ENCODE measurements at places on chromosomes 4 and X. TPM values are rescaled to one million over a fixed set of nuclear protein-coding genes. Genes with fewer than 3 reads are reported as not detected.

- no peak overlapping the region for H3K27ac ChIP-seq
- H3K27me3 ChIP-seq, result no peaks in the 10 kb centered on the region
- no peaks in the 10 kb centered on the region for H3K36me3 ChIP-seq
- no peak for DNase-seq
- H3K4me3 ChIP-seq, result no peak overlapping the region
These were observed 189.6 kb downstream of the PACRGL start for GRCh38 chr4:20889901-20890300.

The CSN2 gene
- not detected for total RNA-seq

The GAGE12F gene
- total RNA-seq, result not detected

The FREM3 gene
- total RNA-seq, result not detected

GRCh38 chr4:70688795-70689231 is 481 bp downstream of the UTP3 start:
- no peak for DNase-seq
- H3K36me3 ChIP-seq, result peaks cover 28% of the 10 kb centered on the region
- peaks cover 2% of the 10 kb centered on the region for H3K27me3 ChIP-seq
- peak overlapping the region; percentile 98 for H3K27ac ChIP-seq

The SORBS2 gene
- not detected for total RNA-seq

- no peak overlapping the region for H3K4me3 ChIP-seq
- no peaks in the 10 kb centered on the region for H3K36me3 ChIP-seq
- H3K27me3 ChIP-seq, result no peaks in the 10 kb centered on the region
- H3K4me1 ChIP-seq, result no peaks in the 10 kb centered on the region
- H3K27ac ChIP-seq, result no peak overlapping the region
These were observed 12.1 kb downstream of the TEX13B start for GRCh38 chrX:107970073-107970472.

The PLXNA3 gene
- total RNA-seq, result 45.4 TPM

The OTUD6A gene
- not detected for total RNA-seq

The SPANXN3 gene
- total RNA-seq, result not detected

The PCDH10 gene
- not detected for total RNA-seq

The CPXCR1 gene
- not detected for total RNA-seq

DNA sequence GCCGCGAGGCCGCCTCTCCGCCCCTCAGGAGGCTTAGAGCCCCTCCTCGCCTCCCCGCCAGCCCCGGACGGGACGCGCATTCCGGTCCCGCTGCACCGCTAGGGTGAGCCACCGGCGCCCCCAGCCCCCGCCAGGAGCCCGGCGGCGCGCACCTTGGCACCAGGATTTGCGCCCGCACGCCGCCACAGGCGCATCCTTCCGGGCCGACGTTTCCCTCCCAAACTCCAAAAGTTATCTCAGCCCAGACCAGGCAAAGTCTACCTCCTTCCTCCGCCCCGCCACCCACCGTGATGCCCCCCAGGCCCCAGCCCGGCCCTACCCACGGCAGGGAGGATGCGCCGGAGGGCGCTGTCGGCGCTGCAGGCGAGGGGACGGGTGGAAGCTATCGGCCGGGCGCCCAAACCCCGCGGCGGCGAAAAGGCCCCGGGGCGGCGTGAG is 538 bp downstream of the SCML2 start:
- H3K36me3 ChIP-seq, result no peaks in the 10 kb centered on the region
- peaks cover 28% of the 10 kb centered on the region for H3K27me3 ChIP-seq
- H3K27ac ChIP-seq, result no peak overlapping the region
- DNase-seq, result no peak
- no peaks in the 10 kb centered on the region for H3K4me1 ChIP-seq

The PDGFC gene
- total RNA-seq, result not detected

GRCh38 chr4:70734168-70734954 is 12.6 kb downstream of the RUFY3 start:
- no peaks in the 10 kb centered on the region for H3K27me3 ChIP-seq
- peak; percentile 29 for DNase-seq
- H3K36me3 ChIP-seq, result no peaks in the 10 kb centered on the region

The PAGE5 gene
- total RNA-seq, result not detected

DNA sequence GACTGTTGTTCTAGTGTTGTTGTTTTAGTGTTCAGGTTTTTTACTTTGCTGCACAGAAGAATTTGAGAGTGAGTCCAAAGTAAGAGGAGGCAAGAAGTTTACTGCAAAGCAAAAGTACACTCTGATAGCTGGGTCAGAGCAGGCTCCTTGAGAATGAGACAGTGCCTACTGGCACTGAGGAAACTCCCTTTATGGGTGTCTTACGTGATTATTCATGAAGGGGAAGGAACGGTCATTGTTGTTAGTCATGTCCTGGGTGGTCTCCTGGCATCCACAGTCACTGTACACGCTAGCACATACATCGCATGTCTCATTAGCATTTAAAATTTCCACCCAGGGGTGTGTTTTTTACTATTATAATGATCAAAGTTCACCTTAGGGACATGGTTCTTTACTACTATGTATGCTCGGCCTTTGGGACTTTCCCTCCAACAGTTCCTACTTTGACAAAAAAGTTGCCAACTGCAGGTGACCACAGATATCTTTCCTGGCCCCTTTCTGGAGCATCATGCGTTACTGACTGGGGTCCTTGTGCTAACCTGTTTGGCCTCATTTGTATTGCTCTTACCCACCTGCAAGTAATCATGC is 688.9 kb upstream of the AMOT start:
- H3K4me3 ChIP-seq, result no peak overlapping the region
- no peaks in the 10 kb centered on the region for H3K4me1 ChIP-seq
- no peaks in the 10 kb centered on the region for H3K36me3 ChIP-seq
- no peak for DNase-seq
- H3K27ac ChIP-seq, result no peak overlapping the region
- H3K27me3 ChIP-seq, result no peaks in the 10 kb centered on the region

Data from activated T-helper 1 cell treated with anti-CD3 and anti-CD28 coated beads, Interleukin-12 subunit alpha, Interleukin-12 subunit beta, Interleukin-2, Interleukin-4 antibody, amounts not matched to agents 30 ng/mL and 10 ng/mL and 1 ng/mL, durations not matched to agents 14 hours and 24 hours and 36 hours (primary cell).